ENCODE measurements at places on chromosomes 5 and 9.

GRCh38 chr9:30579810-30580209, 1804.6 kb upstream of the ACO1 start:
- DNase-seq = no peak

- DNase-seq = no peak
Observed at GRCh38 chr9:970151-970996, 6.1 kb upstream of the DMRT3 start.

GRCh38 chr9:30815585-30815984, 1568.9 kb upstream of the ACO1 start:
- DNase-seq = no peak

DNA sequence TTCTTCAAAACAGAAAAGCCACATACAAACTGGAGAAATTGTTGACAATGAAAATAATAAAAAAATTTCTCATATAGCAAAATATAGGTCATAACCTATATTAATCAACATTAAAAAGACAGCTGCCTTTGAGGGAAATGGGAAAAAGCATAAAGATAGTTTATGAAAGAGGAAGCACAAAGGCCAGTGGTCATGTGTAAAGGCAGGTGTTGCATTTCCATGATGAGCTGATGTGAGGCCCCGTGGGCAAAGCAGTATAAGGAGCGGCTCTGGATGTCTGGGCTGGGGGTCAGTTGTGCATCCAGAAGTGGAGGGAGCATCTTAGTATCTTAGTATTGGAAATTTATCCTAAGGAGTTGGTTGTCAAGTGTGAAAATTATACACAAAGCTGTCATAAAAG, 18.3 kb downstream of the NDUFS6 start:
- no peak for DNase-seq

DNA sequence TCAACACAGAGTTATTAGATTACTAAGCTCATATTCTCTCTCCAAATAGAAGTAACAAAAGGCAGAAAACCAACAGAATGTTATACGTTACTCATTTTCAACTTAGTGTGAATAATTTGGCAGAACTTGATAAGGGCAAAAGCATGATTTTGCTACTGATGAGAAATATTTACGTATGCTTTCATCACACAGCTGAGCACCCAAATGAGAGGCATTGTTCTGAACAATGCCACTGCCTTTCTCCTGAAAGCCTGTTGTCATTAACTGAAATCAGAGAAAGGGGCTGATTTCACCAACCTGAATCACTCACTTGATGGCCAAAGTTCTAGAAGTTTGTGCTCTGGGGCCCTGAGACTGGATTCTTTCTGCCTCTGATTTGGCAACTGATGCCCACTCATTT, 367.5 kb upstream of the PTGER4 start:
- DNase-seq = no peak

DNA sequence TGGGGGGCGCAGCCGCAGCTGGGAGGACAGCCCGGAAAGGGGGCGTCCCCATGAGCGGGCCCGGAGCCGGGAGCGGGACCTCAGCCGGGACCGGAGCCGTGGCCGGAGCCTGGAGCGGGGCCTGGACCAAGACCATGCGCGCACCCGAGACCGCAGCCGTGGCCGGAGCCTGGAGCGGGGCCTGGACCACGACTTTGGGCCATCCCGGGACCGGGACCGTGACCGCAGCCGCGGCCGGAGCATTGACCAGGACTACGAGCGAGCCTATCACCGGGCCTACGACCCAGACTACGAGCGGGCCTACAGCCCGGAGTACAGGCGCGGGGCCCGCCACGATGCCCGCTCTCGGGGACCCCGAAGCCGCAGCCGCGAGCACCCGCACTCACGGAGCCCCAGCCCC, 47.0 kb downstream of the TJP2 start:
- no peak for DNase-seq

GRCh38 chr5:7436521-7436920, 40.6 kb downstream of the ADCY2 start:
- no peak for DNase-seq

- no peak for DNase-seq
Observed at GRCh38 chr5:160601046-160601445, 179.4 kb downstream of the PTTG1 start.

DNA sequence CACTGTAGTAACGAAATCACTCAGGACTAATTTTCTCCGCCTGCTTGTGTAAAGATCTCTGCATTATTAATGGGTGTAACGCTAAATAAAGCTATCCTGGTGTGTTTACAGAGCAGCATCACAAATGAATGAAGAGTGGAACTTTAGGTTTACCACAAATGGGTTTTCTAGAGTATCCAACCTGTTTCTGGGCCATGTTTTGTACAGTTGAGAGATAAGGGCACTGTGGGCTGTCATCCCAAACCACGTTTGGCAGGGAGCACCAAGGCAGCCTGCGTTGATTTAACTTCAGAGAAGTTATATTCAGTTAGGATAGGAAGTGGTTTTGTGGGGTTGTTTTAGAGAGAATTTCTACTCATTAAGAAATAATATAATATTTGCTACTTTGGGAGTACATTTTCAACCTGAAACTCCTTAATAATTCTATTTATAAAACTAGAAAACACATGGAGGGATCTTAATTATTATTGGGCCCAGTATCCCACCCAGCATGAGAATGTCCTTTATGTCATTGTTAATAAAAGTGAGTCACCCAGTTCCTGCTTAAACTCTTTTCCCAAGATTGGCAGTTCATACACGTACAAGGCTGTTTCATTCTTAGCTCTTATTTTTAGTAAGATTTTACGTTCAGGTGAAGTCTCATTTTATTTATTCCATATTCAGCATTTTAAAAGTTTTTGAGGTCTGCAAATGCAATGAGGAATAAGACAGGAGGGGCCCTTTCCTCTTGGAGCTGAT, 8.0 kb downstream of the KCNN2 start:
- no peak for DNase-seq

DNA sequence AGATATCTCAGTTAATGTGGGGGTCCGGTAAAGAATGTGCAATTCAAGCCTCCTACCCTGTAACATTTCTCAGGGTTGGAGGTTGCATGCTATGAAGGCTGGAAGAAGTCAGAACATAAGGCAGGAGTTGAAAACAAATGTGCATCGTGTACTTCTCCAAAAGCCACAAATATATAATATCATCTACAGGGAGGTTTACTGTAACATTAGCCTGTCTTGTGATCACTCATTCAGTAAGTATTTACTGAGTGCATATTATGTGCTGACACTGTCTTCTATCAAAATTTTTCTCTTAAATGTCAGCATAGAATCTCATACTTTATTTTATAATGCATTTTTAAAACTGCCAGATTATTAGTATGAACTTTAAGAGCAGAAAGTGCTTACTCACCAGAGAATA, 105.6 kb upstream of the ZNF366 start:
- no peak for DNase-seq
